ENCODE measurements at places on chromosomes 5 and 9.
A peak's percentile ranks its signal among the peaks of the same experiment; 100 is the strongest.

DNA sequence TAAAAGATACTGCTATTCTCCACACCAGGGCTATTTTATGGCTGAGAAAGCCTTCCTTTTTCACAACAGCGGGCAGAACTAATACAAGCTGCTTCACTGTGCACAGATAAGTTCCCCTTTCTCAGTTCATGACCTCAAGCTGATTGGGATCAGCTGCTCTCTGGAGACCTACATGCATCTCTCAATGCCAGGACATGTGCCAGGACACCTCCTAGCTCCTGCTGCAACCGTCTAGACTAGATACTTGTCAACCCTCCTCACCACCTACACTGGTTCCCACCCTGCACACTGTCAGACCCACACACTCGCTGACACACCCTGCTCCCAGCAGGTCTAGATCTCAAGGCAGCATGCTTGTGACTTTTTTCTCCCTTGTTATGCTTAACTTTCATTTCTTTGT is 39.8 kb downstream of the STARD4 start:
- no peak for DNase-seq

- no peak for DNase-seq
Measured at GRCh38 chr5:114648940-114649339, 287.1 kb downstream of the KCNN2 start.

- no peak for DNase-seq
Measured at GRCh38 chr5:40904205-40904993, 4.9 kb upstream of the C7 start.

GRCh38 chr5:148897842-148898241 is 71.4 kb downstream of the ADRB2 start:
- no peak for DNase-seq

GRCh38 chr9:91101611-91102168 is 260.0 kb downstream of the AUH start:
- DNase-seq = peak; percentile 81

GRCh38 chr9:12696931-12697622 is 3.9 kb downstream of the TYRP1 start:
- DNase-seq = no peak

DNA sequence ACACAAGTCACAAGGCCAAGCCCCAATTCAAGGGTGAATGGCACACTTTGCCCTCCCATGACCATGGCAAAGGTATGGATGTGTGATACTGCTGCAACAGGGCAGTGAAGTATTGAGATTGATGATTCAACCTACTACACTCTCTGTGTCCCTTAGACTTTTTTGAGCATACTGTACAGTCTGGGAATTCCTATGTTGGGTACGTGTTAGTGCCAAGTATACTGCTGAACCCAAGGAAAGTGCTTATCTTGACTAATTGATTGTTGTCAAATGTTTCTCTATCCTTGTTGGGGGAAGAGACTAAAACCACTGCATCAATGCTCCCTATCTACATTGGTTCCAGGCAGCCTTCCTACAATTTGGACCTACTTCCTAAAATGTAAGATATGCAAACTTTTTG is 93.7 kb downstream of the NDFIP1 start:
- DNase-seq = no peak

GRCh38 chr9:4287886-4288588 is 11.8 kb downstream of the GLIS3 start:
- no peak for DNase-seq

- no peak for DNase-seq
Measured at GRCh38 chr9:106860721-106861639, 2.0 kb upstream of the ZNF462 start.

DNA sequence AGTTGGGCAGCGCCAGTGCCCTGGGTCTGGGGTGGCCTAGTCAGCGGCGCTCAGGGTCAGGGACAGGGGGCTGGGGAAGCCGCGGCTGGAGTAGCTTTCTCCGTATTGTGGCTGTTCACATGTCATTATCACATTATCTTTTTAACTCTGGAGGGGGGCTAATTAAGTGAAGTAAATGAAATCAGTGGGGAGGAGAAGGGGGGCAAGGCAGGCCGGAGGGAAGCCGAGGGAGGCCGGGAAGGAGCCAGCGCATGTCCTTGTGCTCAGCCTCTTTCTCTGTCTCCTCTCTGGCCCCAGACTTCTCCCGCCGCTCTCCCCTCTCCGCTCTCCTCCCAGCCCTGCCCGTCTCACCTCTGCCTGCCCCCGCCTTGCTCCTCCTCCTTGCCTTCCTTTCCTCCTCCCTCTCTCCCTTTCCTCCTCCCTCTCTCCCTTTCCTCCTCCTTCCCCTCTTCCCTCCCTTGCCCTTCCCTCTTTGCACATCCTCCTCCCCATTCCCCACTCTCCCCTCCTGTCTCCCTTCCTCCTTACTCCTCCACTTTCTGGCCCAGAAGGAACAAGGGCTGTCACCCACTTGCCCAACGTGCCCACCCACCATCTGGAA is 38.7 kb downstream of the ASS1 start:
- DNase-seq = no peak

GRCh38 chr9:91948597-91949391 is 1.2 kb downstream of the ROR2 start:
- DNase-seq = peak; percentile 26

DNA sequence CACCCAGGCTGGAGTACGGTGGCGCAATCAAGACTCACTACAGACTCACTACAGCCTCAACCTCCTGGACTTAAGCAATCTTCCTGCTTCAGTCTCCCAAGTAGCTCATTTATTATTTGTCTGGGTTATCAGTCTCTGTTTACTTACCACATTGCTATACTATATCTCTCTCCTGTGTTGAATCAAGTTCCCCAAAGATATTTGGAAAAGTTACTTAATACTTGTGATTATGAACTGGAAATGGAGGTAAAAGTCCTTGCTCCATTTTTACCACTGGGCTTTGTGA is 55.6 kb downstream of the ANGPTL2 start:
- no peak for DNase-seq

Measured in T-helper 2 cell treated with Interferon-gamma antibody and Interleukin-4, amounts not matched to agents 5 μg/mL and 100 μg/mL, for 36 hours (primary cell).